ENCODE measurements at places on chromosomes 13 and 19.

GRCh38 chr13:26062853-26063444 is 11.1 kb upstream of the SHISA2 start:
- DNase-seq, result peak; percentile 38

DNA sequence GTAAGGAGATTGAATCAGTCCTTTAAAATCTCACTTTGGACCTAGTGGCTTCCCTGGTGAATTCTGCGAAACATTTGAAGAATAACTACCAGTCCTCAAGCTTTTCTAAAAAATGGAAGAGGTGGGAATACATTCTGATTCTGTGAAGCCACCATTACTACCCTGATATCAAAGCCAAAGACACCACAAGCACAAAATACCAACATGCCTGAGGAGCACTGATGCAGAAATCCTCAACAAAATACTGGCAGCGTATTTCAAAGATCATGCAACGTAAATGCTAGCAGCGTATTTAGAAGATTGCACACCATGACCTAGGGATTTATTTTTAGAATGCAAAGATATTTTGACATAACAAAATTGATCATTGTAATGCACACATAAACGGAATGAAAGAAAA is 14.4 kb downstream of the ATP4B start:
- no peak for DNase-seq

DNA sequence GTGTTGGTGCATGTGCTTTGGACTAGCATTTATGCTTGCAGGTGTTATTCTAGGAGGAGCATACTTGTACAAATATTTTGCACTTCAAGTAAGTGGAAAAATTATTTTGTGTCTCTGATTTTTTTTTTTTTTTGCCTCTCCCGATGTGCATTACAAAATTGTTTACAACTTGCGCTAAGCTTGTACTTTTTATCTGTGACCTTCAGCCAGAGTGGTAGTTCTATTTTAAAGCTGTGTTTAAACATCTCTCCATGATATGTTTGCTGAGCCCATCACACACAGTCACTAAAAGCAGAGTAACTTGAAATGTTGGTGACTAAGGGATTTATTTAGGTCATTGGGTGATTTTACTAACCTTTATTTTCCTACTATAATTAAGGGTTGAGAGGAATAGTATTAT is 20.8 kb downstream of the ITM2B start:
- DNase-seq, result no peak

- DNase-seq, result no peak
Measured at GRCh38 chr13:112112534-112113276, 45.8 kb downstream of the SOX1 start.

GRCh38 chr13:37379841-37380240 is 218.7 kb downstream of the POSTN start:
- DNase-seq, result no peak

DNA sequence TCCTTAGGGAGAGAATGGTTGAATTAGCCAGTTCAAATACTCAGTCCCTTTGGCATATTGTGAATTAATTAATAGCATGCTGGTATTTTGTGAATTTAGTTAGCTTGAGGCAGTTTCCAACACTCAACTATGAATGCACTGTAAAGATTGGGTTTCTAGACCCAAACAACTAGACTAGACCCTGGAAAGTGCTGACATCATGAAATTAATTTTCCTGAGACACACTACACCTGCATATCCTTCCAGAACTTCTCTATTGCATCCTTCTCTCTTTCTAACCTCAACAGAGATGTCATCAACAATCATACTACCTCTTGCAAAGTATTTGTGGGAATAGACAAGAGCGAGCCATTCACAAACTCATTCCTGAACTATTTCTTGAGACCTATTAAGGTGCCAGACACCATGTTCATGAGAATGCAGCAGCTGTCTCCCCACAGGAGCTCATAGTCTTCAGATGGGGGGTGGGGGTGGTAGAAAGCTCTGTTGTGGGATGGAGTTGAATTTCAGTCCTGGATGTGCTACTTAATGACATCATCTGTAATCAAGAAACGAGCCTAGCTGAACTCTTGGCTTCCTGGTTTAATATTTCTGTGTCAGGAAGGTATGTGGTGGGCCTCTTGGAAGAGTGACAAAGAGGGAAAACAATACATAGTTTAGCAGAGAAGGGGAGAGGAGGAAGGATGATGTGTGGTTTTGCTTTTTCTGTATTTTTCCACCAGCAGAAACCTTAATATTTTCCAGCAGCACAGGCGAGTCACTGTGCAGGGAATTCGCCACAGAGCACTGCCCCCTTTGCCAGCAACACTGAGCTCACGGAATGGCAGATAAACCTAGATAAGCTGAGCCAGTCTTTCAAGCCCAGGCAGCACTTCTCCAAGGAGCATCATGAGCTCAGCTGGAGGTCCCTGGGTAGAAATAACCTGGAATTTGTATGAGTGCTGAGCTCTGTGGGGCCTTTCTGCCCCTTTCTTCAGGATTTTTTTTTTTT is 53.1 kb upstream of the CYSLTR2 start:
- no peak for DNase-seq

GRCh38 chr13:76992548-76993001 is 694 bp downstream of the CLN5 start:
- DNase-seq, result no peak

- DNase-seq, result no peak
Measured at GRCh38 chr19:33751436-33751770, 45.3 kb upstream of the KCTD15 start.
